Head of caudate nucleus (tissue), 42 donors: ENCODE measurements at places on chromosomes 6 and 20.

- no peak for DNase-seq
Measured at GRCh38 chr6:37495244-37495934, 4.3 kb downstream of the CCDC167 start.

DNA sequence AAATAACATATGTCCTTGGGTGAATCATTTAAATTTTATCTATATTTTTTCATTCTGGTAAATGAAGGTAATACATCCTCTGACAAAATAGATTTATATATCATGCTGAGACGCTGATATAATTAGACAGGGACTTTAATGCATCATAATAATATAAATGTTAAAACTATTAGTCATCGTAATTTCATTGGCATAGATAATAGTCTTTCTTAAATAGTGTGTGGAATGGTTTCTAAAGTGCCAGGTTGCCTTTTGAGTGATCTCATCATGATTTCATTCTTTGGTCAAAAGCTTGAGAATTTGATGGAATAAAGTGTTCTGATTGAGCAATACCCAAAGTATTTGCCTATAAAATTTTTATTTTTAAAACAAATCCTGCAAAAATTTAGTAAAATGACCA lies 43.2 kb upstream of the BMP5 start:
- DNase-seq, result no peak

DNA sequence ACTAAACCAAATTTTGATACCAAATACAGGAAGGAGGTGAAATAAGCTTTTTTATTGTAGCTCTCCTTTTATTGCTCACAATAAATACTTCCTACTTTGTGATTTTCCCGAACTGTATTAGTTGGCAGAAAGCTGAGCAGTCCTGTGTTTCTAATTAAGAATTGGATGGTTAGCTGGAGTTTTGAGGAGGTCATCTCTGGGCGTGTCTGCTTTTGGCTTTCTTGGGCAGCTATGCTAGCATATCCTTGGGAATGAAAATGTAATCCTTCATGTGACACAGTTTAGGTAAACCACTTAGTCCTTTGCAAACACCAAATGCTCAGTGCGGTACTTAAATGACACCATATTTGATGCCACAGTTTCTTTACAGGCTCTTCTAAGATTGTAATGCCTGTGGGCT lies 67.5 kb downstream of the MTHFD1L start:
- DNase-seq, result no peak

GRCh38 chr20:48737434-48738093 lies 90.2 kb downstream of the PREX1 start:
- DNase-seq, result peak; percentile 80

DNA sequence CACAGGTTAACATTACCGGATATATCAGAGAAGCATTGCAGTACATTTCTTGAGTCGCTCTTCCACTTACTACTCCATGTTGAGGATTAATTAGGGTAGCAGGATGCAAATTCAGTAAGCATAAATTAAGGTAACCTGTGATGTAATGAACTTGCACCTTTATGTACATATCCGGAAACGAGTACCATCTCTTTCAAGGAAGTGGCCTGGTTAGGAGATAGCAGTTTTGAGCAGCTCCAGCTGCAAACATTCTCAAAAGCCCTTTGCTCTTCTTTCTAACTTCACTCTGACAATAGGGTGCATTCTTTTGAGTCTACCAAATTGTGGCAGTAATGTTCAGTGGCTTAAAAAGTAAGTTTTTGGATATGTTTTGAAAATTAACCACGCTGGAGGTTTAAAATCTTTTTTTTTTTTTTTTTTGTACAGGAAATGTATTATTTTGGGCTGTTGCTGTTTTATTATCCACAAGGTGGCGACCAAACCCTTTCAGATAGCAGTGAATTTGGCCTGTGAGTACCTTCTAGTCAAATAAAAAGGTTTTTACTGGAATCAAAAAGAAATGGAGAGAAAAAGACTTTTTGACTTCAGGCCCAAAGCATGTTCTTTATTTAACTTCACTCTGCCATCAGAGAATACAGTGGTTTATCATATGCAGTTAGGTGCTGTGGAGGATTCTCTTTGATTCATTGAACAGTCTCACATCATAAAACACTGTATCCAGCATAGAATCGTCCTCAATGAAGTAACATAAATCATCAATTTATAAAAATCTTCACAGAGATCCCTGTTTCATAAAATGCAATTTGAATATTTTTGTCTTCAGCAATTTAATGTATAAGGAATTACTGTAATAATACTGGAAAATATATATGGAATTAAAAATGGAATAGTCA lies 8.9 kb downstream of the FAM217B start:
- DNase-seq, result peak; percentile 59

- no peak for DNase-seq
Measured at GRCh38 chr20:51159303-51159702, 136.4 kb upstream of the KCNG1 start.

DNA sequence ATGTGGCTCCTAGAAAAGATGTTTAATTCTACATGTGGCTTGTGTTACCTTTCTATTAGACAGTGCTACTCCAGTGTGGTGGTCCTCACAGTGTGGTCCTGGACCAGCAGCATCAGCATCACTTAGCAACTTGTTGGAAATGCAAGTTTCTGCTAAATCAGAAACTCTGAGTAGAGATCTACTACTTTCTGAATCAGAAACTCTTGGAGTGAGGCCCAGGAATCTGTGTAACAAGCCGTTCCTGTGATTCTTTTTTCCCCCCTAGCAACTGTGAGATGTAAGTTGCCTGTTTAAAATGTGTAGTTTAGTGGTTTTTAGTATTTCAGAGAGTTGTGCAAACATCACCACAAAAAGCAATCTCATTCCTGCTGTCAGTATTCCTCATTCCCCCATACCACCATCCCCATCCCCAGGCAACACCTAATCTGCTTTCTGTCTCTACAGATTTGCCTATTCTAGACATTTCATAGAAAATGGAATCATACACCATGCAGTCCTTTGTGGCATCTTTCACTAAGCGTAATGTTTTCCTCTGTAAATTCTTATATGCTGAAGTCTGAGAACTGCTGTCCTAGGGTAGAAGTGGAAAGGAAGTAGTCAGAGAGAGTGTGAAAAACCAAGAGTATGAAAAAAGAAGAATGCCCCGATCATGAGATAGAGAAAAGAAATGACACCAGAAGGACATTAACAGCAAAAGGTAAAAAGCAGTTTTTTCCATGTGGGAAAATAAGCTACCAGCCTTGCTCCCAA lies 18.9 kb upstream of the BTBD9 start:
- DNase-seq, result no peak

GRCh38 chr20:41116282-41116956 lies 20.9 kb upstream of the PLCG1 start:
- DNase-seq, result no peak

DNA sequence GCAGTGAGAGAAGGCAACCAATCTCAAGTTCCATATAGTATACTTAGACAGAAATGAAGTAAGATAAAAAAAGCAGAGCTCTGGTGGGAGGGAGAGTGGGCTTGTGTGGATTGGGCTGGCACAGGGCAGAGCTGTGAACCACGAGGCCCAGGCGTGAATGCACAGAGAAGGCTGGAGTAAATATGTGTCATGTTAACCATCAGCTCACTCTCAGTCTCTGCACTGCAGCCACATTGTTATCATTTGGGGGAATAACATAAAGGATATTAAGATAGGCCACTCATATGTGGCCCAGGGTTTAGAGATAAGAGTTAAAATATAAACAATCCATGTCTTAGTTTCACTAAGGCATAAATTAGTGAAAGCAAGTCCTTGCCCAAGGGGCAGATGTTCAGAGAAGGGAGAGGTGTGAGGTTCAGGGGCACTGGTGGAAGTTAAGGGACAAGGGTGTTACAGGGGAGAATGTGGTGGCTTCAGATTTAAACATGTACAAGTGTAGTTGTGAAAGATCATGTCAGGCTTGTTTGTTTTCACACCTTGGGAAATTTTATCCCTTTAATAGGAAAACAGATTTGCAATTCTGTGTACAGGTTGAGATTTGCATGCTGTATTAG lies 14.4 kb downstream of the GMPR start:
- no peak for DNase-seq

DNA sequence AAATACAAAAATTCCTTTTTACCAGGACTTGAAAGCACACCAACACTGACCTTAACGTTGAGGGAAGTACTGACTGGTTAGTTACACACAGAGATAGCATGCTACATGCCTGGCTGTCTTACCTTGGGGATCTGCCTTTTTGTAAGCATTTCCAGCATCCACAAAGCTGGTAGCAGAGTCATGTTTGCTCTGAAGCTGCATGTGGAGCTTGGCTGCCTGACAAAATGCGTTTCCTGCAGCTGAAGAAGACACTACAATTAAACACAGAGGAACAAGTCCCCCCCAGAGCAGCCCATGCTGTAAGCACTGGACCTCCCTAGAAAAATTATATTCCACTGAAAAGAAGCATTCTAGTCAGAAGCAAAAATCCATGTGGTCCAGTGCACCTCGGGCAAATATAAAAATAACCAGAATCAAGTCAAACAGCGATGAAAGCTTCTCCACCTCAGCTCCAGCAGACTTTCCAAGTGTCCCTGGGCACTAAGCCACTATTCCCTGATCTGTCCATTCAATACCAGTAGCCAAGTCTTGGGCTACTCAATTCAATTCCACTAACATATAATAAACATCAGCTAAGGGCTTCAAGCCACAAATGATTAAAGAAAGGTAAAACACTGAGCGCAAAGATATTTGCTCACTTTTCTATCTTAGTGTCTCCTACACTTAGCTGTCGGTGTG lies 24.2 kb downstream of the NAPB start:
- no peak for DNase-seq

DNA sequence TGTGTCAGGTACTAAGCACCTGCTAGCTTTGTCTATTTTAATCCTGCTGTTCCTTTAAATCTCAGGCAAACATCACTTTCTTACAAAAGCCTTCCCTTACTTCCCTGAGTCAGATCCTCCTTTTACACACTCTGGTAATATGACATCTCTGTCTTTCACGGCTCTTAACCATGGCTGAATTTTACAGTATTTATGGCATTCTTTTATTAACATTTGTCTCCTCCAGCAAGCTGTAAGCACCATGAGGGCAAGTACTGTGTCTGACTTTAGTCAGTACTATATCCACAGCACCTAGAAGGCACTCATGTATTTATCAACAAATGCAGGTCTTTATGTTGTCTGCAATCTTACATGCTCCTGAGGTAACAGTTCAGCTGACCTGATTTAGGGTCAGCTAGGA lies 33.7 kb upstream of the HBS1L start:
- DNase-seq, result no peak

GRCh38 chr6:121183742-121184141 lies 150.5 kb downstream of the TBC1D32 start:
- DNase-seq, result no peak

GRCh38 chr6:5302995-5303622 lies 41.8 kb downstream of the FARS2 start:
- no peak for DNase-seq

GRCh38 chr20:51800872-51801121 lies 1.5 kb downstream of the SALL4 start:
- DNase-seq, result no peak

- DNase-seq, result no peak
Measured at GRCh38 chr20:20184149-20184548, 131.8 kb downstream of the CFAP61 start.

GRCh38 chr20:40669692-40670091 lies 19.3 kb downstream of the MAFB start:
- no peak for DNase-seq

DNA sequence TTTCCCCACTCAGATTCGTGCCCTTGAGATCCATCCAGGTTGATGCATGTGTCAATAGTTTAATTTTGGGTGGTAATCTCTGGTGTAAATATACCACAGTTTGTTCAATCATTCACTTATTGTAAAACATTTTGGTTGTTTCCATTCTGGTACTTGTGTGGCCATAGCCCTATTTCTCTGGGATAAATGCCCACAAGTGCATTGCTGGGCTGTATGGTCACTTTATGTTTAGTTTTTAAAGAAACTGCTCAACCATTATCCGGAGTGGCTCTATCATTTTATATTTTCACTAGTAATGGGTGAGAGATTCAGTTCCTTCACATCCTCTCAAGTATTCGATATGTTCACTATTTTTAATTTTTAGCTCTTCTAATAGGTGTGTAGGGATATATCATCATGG lies 60.7 kb upstream of the RNF24 start:
- no peak for DNase-seq

- DNase-seq, result no peak
Measured at GRCh38 chr6:151437401-151437800, 14.5 kb downstream of the RMND1 start.

GRCh38 chr20:58372806-58373205 lies 16.2 kb upstream of the VAPB start:
- DNase-seq, result no peak

DNA sequence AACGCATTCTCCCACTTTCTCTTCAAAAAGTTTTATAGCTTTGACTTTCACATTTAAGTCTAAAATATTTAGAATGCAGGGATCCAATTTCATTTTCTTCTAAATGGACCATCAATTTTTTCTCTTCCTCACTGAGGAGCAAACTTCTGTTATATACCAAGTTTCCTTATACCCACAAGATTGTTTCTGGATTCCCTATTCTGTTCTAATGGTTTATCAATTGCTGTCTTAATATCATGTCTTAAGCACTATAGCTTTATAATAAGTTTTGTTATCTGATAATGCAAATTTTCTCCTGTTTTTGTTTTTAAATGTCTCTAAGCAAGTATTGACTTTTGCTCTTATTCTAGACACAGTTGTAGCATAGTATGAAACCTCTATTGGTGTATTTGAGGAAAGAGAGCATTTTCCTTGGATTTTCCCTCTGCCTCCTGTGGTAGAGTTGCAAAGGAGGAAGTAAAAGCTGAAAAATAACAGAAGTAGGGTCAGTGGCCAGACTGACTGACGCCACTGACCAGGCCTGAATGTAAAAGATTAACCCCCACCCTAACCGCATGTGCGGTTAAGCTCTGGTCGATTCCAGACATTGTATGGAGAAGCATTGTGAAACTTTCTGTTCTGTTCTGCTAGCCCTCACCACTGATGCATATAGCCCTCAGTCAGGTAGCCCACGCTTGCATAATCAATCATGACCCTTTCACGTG lies 40.3 kb downstream of the GPX5 start:
- DNase-seq, result no peak

DNA sequence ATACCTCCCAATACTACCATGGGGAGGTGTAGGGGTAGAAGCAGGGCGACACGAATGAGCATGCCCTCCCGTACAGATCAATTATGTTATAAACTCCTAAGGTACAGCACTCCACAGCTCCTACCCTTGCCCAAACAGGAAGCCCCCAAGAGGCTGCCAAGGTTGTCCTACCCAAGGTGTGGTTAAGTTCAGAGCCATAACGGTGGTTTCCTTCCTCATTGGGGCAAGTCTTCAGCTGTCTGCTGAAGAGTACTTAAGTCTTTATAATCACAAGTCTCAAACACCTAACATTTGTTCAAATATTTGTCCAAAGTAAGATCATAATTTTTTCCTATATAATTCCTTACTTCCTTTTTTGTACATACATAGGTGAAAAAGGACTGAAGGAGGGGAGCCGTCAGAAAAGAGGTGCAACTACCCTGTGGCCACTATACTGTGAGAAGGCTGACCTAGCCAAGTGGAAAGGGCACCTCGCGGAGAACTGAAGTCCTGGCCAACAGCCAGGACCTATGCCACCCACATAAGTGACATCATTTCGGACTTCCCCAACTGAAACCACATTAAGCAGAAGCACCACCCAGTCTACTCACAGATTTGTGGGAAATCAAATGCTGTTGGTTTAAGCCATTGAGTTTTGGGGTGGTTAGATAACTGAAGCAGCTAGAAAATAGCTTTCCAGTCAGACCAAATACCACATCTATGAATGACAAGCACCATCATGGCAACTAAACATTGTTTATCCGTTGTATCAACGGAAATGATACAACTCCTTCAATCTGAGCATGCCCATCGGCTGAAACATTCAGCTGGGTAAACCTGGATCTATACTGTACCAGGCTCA lies 2.9 kb upstream of the RAB22A start:
- DNase-seq, result no peak

GRCh38 chr6:45791211-45792168 lies 224.2 kb downstream of the CLIC5 start:
- DNase-seq, result no peak
